ENCODE measurements at places on chromosomes 1 and 21.

DNA sequence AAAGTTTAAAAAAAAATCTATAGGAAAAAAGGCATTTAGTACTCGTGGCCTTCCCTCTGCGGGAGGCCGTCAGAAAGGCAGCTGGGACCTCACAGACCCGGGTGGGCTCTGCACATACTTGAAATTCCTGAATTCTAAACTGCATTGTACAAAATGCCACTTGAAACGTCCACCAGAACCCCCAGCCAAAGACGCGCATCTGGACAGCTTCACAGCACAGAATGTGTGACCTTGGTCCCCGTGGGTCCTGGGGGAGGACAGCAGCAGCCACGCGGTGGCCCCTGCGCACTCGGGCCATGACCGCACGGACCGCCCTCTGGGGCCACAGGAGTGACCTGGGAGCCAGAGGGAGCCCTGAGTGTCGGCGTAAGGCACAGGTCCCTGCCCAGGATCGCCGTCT is 20.6 kb upstream of the MRPS14 start:
- DNase-seq: no peak

GRCh38 chr1:9929431-9930385 is 13.5 kb downstream of the LZIC start:
- DNase-seq: no peak

DNA sequence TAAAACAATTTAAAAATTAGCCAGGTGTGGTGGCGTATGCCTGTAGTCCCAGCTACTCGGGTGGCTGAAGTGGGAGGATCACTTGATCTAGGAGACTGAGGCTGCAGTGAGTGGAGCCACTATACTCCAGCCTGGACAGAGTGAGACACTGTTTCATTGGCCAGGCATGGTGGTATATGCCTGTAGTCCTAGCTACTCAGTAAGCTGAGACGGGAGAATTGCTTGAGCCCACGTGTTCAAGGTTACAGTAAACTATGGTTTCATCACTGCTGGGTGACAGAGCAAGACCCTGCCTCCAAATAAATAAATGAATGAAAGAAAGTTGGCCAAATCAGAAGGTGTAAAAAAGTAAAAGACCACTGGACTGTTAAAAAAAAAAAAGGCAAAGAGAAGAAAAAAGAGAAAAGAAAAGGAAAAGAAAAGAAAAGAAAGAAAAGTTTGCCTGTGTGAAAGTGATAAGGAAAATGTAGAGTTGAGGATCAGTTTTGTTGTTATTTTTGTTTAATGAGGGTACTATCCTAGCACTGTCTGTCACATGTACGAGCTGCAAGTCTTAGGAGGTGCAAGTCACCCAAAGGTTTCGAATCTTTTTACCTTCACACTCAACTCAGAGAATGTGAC is 52.3 kb downstream of the LUZP1 start:
- DNase-seq: no peak

DNA sequence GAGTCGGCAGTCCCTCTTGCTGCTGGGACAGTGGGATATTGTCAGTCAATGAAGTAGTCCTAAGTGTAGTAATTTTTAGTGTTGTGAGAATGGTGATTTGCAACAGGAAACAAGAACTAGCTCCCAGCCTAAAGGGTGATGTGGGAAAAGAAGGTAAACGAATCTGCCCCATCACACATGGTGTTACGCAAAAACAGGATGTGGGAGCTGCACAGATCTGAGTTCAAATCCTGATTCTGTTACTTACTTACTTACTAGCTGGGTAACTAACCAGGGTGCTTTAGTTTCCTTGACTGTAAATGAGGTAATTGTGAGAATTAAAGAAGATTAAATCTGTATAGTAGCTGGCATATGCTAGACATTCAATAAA is 22.3 kb downstream of the NAV1 start:
- DNase-seq: no peak

DNA sequence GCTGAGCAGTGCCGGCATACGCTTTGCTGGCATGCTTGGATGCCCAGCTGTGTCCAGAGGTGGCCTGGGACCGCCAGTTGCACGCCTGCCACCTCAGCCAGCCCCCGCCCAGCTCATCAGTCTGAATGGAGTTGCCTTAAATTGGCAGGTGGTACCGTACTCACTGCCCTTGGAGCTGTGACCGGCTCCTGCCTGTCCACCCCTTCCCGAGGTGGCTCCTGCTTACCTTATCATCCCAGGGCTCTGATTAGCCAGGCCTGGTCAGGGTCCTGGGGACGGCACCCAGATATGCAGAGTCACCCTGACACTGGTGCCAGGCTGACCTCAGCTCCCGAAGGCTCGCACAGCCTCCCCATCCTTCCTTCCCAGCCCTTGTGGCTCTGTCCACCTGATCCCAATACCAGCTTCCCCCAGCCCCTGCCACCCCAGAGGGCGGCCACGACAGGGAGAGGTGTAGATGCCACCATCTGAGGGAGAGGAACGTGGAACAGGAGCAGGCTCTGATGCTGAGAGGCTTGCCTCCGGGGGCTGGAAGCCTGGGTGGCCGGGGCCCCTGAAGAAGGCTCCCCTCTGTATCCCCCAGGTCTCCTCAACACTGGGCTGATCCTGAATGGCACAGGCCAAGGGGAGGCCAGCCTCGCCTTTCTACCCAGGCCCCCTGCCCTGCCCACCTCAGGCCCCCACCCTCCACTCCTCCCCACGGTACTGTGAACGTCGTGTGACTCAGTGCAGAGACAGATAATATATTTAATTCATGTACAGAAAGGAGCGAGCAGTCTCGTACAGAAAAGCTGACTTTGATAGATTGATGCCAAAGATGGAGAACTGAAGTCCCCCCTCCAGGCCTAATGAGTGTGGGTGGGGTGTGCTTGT is 27.8 kb downstream of the CDK18 start:
- DNase-seq: no peak

DNA sequence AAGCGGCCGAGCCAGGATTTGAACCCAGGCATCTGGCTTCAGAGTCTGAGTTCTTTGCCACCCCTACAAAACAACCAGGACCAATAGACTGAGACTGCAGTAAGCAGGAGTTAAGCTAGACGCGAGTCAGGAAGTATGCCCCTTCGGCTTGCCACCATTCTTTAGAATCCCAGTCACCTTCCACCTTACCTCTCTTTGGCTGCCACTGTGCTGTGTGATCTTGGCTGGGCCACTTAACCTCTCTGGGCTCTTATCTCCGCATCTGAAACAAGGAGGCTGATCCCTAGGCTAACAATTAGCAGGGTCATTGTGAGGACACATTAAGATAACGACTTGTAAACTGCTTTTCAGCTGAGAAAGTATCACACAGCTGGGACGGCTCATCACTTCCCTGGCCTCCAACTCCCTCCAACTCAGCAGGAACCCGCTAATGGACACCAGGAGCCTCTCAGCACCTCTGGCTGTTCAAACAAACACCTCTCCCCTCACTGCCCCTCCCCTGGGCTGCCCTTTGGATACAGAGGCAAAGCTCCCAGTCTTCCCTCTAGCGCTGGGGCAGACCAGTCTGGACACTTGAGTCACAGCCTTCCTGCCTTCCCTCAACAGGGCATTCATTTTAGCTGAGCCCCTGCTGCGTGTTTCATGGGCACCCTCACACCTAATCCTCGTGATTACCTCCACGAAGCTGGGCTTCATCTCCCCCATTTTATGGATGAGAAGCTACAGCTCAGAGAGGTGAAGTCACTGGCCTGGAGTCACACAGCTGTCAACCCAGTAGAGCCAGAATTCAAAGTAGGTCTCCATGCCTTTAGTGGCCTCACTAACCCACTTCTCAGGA is 83.2 kb downstream of the CAMK2N1 start:
- DNase-seq: no peak

- no peak for DNase-seq
These were observed 57.9 kb upstream of the SLC5A9 start for GRCh38 chr1:48164571-48164970.

DNA sequence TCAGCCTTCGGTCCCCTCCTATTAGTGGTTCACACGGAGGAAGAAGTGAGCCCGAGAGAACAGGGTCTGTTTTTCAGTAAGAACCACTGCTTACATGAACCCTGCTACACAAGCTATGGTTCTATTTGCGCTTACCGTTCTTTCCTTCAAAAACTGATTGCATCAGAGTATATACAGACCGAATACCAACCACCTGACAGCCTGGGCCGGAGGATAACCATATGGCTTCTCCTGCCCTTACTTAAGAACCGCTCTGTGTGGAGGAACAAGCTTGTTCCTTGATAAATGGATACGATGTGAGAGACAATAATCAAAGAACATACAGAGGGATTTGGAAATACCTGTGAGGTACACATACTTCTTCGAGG is 1.1 kb upstream of the KCNT2 start:
- no peak for DNase-seq

DNA sequence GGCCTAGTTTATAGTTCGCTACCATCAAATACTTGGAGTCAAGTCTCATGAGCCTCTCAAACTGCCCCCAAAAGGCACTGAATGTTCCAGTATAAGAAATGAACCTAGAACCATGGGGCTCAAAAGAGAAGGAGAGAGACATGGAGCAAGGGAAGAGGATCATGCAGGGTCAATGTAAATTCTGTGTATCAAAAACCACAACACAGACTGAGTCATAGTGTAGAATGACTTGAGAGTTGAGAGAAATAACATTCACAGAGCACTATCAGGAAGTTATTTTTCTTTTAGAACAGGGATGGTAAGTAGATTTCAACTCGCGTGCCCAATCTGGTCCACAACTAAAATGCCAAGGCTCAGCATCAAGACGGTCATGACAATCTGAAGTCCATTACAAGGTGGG is 59.8 kb downstream of the GNG12 start:
- no peak for DNase-seq

DNA sequence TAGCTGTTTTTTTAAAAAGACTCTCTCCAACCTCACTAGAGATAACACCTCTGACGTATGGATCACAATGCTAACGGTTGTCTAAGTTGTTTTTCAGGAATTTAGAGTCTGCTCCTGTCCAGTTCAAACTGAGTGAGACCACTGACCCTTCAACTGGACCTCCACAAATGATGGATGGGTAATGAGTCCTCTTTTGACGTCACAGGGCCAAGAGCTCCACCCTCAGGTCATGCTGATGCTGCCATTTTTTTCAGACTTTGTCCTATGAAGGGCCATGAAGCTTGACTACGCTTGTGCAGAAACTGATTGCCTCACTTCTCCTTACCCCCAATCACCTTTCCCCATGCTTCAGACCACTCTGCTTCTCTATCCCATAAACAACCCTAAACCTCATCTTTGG is 16.6 kb downstream of the GRIK3 start:
- DNase-seq: no peak

DNA sequence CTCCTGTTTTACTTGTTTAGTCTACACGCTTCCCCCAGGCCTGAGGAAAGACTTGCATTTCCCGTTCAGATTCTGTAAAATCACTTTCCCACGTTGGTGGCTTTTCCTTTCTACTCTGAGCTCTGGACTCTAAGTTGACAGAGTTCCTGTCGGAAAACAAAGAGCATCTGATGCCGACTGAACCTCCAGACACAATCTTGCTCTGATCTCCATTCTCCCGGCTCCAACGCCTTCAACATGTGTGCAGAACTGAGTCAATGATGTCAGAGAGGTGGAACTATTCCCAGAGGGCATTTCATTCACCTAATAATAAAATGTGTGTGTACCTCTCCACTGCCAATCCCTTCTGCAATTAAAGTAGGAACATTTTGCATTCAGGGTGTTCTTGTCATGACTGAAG is 147.7 kb downstream of the MIS18A start:
- DNase-seq: no peak

DNA sequence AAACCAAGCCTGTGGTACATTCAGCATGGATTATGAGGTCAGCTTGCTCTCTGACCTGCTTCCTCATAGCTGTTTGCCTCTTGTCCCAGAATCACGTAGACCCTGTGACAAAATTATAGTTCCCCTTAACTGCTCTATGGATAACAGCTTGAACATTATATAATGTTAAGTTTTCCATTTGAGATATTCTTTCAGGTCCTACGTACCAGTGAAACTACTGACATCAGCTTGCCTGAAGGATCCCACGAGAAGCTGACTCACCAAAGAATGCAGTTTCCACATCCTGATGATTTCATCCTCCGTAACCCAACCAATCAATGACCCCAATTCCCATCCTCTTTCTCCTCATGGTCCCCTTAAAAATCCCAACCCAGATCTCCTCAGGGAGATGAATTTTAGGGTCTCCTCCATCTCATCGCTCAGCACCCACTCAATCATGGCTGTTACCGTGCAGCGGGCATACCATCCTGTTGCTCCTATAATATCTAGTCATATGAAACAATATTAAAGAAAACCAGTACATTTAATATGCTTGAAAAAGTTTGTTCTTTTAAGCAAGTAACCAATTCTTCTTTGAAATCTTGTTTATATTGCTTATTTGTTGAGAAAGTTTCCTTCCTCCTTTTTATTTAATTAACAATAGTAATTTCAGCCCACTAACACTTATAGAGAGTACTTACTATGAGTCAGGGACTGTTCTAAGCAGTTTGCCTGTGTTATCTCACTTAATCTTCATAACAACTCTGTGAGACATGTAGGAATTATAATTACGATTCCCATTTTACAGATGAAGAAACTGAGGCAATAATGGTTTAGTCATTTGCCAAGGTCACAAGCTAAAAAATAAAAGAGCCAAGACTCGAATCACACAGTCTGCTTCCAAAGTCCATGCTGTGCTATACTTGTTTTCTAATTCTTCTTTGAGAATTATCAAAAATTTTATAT is 27.4 kb downstream of the CHML start:
- no peak for DNase-seq

- no peak for DNase-seq
These were observed 51.4 kb downstream of the RHBG start for GRCh38 chr1:156420205-156421061.

DNA sequence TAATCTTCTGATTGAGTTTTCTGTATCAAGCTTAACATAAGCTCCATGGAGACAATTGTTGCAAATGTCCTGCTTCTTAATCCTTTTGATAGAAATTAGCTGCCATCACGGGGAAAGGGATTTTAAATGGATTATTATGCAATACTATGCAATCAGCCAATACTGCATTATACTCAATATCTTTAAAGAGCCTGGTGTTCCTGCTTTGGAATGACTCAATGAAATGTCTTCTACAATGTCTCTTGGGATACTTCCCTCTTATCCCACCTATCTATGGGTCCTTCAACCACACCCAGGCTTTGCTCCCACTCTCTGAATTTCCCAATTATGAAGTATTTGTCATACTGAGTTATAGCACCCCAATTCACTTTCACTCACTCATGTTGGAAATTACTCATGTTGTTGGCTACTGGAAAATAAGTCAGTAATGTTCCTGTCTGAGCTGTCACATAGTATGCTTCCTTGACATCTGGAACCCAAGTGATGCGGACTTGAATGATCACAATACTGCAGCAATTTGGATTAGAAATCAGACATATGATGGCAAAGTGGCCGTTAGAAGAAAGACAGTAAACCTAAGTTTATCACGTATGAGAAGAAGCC is 85.0 kb downstream of the TPR start:
- DNase-seq: no peak

- no peak for DNase-seq
These were observed 734.3 kb downstream of the ADGRL2 start for GRCh38 chr1:82534996-82535395.

GRCh38 chr1:8232036-8232757 is 85.7 kb upstream of the SLC45A1 start:
- no peak for DNase-seq

GRCh38 chr21:45593162-45594022 is 50.1 kb upstream of the PCBP3 start:
- no peak for DNase-seq

All from vagina (tissue), 2 donors.